ENCODE measurements at places on chromosomes 12 and 14. TPM values are rescaled to one million over a fixed set of nuclear protein-coding genes. Genes with fewer than 3 reads are reported as not detected.

The ACOT4 gene
- 1.4 TPM for total RNA-seq

The FOXA1 gene
- total RNA-seq = not detected

The DDX54 gene
- total RNA-seq = 52.9 TPM

The PMEL gene
- total RNA-seq = 1.4 TPM

The SPTB gene
- total RNA-seq = 0.26 TPM

The TMEM119 gene
- total RNA-seq = 54.0 TPM

The AKT1 gene
- 157 TPM for total RNA-seq

All from osteocyte (in vitro differentiated cells).